DND-41 (cell line): ENCODE measurements at places on chromosomes 3 and 15.

DNA sequence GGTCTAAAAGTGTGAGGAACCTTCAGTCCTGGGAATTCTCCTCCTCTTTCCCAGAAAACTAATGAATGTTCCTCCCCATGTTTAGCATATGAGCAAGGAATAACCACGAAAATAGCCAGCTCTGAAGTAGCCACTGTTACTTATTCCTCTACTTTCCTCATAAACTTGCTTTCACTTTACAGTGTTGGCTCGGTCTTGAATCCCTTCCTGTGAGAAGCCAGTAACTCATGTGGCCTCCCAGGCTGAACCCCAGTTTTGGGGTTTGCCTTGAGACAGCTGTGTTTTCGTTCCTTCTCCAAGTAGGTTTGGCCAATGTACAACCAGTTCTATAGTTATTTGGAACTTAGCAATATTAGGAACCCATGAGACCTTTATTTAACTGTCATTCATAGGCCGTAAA is 195.0 kb downstream of the CNTN6 start:
- no peaks in the 10 kb centered on the region for H3K4me1 ChIP-seq
- H3K36me3 ChIP-seq, result no peaks in the 10 kb centered on the region
- H3K27me3 ChIP-seq, result no peaks in the 10 kb centered on the region
- no peak overlapping the region for H3K27ac ChIP-seq
- no peak for DNase-seq
- H3K4me3 ChIP-seq, result no peak overlapping the region

- H3K27ac ChIP-seq, result no peak overlapping the region
- no peaks in the 10 kb centered on the region for H3K36me3 ChIP-seq
- H3K4me1 ChIP-seq, result no peaks in the 10 kb centered on the region
- no peak for DNase-seq
These were observed 128.0 kb upstream of the MRPL3 start for GRCh38 chr3:131630807-131631206.

GRCh38 chr3:4532535-4533112 is 39.5 kb downstream of the ITPR1 start:
- no peaks in the 10 kb centered on the region for H3K27me3 ChIP-seq
- no peaks in the 10 kb centered on the region for H3K36me3 ChIP-seq
- no peak for DNase-seq
- no peak overlapping the region for H3K27ac ChIP-seq
- no peak overlapping the region for H3K4me3 ChIP-seq

GRCh38 chr3:4232798-4233197 is 70.4 kb upstream of the SETMAR start:
- DNase-seq, result no peak
- H3K4me1 ChIP-seq, result no peaks in the 10 kb centered on the region
- no peaks in the 10 kb centered on the region for H3K27me3 ChIP-seq
- H3K4me3 ChIP-seq, result no peak overlapping the region
- H3K36me3 ChIP-seq, result no peaks in the 10 kb centered on the region

- DNase-seq, result no peak
- H3K4me1 ChIP-seq, result no peaks in the 10 kb centered on the region
- H3K27ac ChIP-seq, result no peak overlapping the region
- no peaks in the 10 kb centered on the region for H3K27me3 ChIP-seq
These were observed 485.2 kb downstream of the ROBO2 start for GRCh38 chr3:77524946-77525682.

GRCh38 chr3:141998669-141999290 is 122.3 kb downstream of the ATP1B3 start:
- peaks cover 74% of the 10 kb centered on the region for H3K36me3 ChIP-seq
- peaks cover 2% of the 10 kb centered on the region; the same call in 1 of the 2 replicates for H3K4me1 ChIP-seq
- H3K27me3 ChIP-seq, result no peaks in the 10 kb centered on the region
